Stimulated activated CD8-positive, alpha-beta memory T cell treated with anti-CD3 and anti-CD28 coated beads, Interleukin-4, amount 100 ng/mL, for 1 hour (primary cell): ENCODE measurements at places on chromosomes 5 and 9.

GRCh38 chr5:1111241-1111726 is 579 bp downstream of the SLC12A7 start:
- DNase-seq, result no peak

- no peak for DNase-seq
These were observed 13.9 kb upstream of the ANXA6 start for GRCh38 chr5:151171529-151171928.

DNA sequence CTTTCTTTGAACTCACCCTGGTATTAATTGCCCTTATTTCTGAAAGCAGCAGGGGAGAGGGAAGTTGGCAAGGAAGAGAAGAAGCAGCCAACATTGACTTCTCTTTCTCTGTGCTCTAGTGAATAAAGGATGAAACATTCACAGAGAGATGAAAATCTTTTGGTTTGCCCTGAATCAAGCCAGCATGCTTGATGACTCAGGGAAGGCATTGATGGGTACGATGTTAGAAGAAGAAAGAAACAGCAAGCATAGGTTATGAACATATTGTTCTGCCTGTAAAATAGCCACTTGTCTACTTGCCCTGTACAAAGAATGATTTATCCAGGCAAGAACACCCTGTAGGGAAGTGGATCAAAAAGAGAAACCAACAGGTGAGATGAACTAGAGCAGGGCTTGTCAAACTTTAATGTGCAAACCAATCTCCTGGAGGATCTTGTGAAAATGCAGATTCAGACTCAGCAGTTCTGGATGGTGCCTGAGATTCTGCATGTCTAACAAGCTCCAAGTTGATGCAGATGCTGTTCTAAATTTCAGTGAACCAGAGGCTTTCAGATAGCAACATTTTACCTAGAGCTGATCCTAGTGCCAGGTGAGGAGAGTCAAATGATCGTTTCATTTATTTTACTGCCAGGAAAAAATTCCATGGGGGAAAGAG is 586.6 kb upstream of the TLE4 start:
- DNase-seq, result no peak

DNA sequence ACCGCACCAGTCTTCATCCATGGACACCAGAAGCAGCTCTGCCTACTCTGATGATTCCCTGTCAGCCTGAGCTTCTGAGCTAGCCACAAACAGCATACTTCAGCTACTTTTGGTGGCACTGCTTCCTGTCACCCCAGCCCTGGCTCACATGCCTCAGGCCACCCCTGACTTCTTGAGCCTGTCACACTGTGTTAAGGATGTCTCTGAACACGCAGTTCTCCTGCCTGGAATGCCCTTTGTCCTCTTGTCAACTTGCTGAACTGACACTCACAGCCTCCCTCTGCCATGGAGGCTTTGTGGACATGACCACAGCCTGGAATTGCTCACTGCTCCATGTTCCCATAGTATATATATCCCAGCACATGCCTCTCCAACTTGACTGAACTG is 7.2 kb downstream of the MACROH2A1 start:
- no peak for DNase-seq
